ENCODE measurements at places on chromosomes 6 and 20. TPM values are rescaled to one million over a fixed set of nuclear protein-coding genes. Genes with fewer than 3 reads are reported as not detected.

- DNase-seq = no peak
Observed at GRCh38 chr6:160141001-160141726, 19.5 kb downstream of the SLC22A1 start.

GRCh38 chr6:3310703-3311102 lies 52.0 kb downstream of the PSMG4 start:
- DNase-seq = no peak

DNA sequence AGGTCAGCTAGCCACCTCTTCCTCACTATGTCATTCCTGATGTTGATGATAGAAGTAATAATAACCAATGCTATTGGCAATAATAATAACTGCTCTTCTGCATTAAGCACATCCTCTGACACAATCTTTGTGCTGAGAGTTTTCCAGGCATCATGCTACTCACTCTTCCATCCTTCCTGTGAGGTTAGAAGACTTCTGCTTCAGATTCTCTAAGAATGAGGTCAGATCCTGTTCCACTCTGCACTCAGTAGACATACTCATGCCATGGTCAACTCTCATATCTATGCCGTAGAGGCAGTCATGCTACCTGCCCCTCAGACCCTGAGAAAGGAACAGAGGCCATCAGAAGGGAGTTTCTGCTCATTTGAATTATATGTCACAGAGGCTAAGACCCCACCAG lies 98.1 kb upstream of the TOP1 start:
- no peak for DNase-seq

CST5 gene
- not detected for total RNA-seq

CDSN gene
- not detected for total RNA-seq
